NCI-H187 (cell line): ENCODE measurements at places on chromosomes 16 and 17.

- no peak for DNase-seq
Measured at GRCh38 chr17:55057184-55057583, 88.6 kb downstream of the STXBP4 start.

GRCh38 chr16:9151074-9151473, 59.6 kb downstream of the HAPSTR1 start:
- no peak for DNase-seq

DNA sequence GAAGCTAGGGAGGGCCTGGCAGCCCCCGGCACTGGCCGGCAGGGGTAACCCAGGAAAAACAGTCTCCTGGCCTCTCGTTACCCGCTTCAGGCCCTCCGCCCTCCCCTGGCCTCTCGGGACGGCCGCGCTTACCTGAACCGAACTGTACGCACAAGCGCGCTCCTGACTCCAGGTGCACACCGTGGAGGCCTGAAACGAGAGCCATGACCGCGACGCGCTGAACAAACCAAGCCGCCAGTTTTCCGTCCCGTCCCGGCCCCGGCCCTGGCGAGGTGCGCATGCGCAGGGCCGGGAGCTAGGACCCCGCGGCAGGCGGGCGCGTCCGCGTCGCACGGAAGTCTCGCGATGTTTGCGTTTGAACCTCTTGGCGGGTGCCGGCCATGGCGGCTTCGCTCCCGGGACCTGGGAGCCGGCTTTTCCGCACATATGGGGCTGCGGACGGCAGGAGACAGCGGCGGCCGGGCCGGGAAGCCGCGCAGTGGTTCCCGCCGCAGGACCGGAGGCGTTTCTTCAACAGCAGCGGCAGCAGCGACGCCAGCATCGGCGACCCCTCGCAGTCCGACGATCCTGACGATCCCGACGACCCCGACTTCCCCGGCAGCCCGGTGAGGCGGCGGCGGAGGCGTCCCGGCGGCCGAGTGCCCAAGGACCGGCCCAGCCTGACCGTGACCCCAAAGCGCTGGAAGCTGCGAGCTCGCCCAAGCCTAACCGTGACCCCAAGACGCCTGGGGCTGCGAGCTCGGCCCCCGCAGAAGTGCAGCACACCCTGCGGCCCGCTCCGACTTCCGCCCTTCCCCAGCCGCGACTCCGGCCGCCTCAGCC, at the start of gene HASPIN:
HASPIN (plus strand) TSS at position 348 of the 822 bp plus-strand sequence; CDS start at position 381, 33 bp downstream.
- peak; percentile 72 for DNase-seq

- no peak for DNase-seq
Measured at GRCh38 chr16:78035012-78035411, 12.7 kb downstream of the CLEC3A start.

GRCh38 chr17:61868074-61868473, 4.7 kb upstream of the BRIP1 start:
- DNase-seq = no peak

- no peak for DNase-seq
Measured at GRCh38 chr16:38941-39892, 14.2 kb downstream of the POLR3K start.

- no peak for DNase-seq
Measured at GRCh38 chr16:72203401-72203800, 31.4 kb upstream of the PMFBP1 start.
